Cardiac septum (tissue), 1 donor: ENCODE measurements at places on chromosomes 16 and 17. TPM values are rescaled to one million over a fixed set of nuclear protein-coding genes. Genes with fewer than 3 reads are reported as not detected.

DNA sequence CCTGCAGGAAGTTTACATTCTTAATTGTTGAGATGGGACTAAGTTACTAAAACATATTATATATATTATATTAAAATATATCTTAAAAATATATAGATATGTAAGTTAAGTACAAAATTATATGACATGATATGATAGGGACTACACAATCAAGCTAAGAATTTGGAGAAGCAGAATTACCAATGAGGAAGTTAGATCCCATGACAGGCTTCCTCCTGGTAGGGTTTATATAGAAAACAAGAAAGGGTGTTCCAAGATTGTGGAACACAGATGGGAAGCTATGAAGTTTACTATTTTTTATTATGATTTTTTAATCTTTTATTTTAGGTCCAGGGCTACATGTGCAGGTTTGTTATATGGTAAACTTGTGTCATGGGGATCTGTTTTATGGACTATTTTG lies 260.8 kb upstream of the ZFHX3 start:
- no peak for DNase-seq

DNA sequence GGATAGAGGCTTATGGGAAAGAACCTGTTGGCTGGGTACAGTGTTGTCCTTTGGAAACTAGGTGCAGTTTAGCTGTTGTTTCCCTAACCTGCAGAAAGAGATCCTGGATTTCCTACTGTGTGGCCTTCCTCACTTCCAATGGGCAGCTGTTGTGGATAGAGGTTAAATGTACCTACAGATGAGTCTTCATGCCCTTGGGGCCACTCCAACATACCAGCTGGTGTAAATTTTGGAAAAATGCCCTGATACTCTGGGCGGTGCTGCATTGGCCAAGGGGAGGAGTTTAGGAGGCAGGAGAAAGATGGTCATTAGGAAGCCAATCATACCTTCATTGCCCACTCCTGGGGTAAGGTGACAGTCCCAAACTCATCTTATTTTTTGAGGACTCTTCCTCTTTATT lies 70.2 kb downstream of the SNX11 start:
- DNase-seq, result no peak

DNA sequence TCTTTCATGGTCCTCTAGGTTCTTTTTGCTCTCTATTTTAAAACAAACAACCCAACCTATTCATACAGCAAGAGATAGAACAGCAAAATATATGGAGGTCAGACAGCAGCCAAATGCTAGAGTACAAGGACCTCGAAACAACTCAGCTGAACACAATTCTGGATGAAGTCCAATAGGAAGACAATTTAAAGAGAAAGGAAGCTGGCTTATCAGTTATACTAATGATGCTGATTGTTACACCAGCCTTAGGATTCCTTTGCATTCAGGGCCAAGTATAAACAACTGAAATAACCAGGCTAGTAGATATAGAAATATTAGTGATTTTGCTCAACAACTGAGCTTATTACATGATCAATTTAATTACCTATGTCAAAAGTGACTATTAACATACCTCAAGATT lies 2.5 kb downstream of the SSH2 start:
- no peak for DNase-seq

- DNase-seq, result no peak
Measured at GRCh38 chr16:21100447-21100846, 50.2 kb downstream of the DNAH3 start.

GRCh38 chr16:31071861-31072260 lies 2.2 kb downstream of the ZNF668 start:
- no peak for DNase-seq

GRCh38 chr17:20032636-20033035 lies 23.5 kb downstream of the SPECC1 start:
- no peak for DNase-seq

CACNG1 gene
- total RNA-seq, result not detected

SULT1A3 gene
- 7.0 TPM for total RNA-seq

TBC1D28 gene
- total RNA-seq, result not detected
